GM23248 (cell line): ENCODE measurements at places on chromosomes 5 and 9.

DNA sequence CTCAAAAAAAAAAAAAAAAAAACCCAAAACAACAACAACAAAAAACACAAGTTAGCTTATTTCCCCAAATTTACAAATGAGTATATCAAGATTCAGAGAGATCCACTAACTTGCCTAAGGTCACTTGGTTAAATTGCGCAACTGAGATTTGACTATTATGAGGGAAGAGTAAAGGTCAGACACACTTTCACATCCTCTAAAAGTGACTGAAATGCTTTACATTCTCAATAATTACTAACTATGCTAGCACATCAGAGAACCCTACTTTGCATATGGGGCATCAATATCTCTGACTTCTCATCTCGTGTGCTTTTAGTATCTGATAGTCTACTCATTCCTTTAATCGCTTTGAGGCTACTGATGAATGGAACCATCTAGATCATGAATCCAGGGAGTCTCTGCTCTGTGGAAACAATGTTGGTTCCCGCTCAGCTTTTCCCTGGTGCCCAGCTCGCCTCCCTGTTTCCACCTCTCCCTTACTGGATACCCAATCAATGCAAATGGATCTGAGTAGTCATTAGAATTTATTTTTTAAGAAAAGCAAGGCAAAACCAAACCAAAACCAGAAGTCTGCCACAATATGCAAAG, 182.1 kb upstream of the TRIM32 start:
- no peak for DNase-seq

GRCh38 chr5:171721464-171721863, 64.2 kb upstream of the SMIM23 start:
- no peak for DNase-seq

- DNase-seq, result peak; percentile 19
These were observed 161.5 kb downstream of the HSD17B3 start for GRCh38 chr9:96140296-96141127.

DNA sequence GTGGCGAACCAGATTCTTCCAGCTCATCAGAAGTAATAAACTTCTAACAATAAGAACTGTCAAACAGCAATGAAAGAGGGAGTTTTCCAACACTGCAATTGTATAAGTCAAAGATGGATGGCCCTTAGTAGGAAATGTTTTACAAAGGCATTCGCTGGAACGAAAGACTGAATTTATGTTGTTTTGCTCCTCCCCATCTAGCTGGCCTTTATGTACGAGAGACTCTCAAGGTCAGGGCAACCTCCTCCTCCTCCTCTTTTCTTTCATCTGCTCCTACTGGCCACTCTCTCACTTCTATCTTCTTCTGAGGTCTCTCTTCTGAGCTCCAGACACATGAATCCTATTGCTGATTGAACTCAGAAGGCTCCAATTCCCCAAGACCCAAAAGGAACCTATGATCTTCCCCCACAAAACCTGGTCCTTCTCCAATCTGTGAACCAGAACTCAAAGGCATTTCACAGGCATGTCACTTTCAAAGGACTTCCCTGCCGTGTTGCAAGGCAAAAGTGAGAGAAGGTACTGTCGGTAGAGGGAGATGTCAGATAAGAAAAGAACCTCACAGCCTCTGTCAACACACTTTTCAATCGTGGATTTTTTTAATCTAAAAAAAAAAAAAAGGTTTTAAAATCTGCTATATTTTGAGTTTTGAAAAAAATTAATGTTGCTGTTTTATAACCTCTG, 28.5 kb upstream of the PUM3 start:
- peak; percentile 56 for DNase-seq

GRCh38 chr5:936149-937144, 43.8 kb downstream of the TRIP13 start:
- DNase-seq, result no peak

GRCh38 chr5:14362491-14362890, 219.1 kb upstream of the OTULINL start:
- DNase-seq, result no peak

- DNase-seq, result peak; percentile 75
These were observed 72.5 kb upstream of the SLC1A1 start for GRCh38 chr9:4417578-4418325.

DNA sequence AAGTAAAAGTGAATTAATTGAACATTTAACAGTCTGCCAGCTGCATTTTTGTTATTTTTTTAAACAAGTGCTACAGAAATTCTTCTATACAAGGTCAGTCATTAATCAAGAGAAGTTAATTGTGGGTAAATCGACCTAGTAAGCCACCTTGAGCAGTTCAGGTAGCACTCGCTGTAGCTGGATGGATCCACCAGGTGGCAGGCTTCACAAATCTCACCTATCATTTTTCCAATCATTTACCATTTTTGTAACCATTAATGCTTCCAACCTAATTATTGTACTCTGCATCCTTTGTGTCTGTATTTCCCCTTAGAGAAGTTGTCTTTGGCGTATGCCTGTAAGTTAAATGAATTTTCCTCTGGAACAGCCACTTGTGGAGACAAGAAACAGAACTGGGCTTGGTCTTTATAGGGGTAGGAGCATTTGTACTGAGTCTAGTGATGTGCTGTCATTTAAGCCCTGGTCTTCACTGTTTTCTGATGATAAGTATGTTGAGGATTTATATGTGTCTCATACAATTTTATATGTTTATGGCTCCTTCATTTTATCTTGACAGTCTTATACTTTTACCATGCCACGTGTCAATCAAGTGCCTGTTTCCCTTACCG, 39.5 kb downstream of the CD180 start:
- DNase-seq, result peak; percentile 50
